Left renal cortex interstitium (tissue), 4 donors: ENCODE measurements at places on chromosomes 5 and 9. TPM values are rescaled to one million over a fixed set of nuclear protein-coding genes. Genes with fewer than 3 reads are reported as not detected.

Gene TRIM41
- polyA plus RNA-seq: 38.8 TPM

Gene OMD
- polyA plus RNA-seq: 1.3 TPM

Gene IFNA16
- not detected for polyA plus RNA-seq

Gene CATSPER3
- 1.1 TPM for polyA plus RNA-seq

Gene HACD4
- 2.9 TPM for polyA plus RNA-seq

Gene CYLC2
- polyA plus RNA-seq: not detected

GRCh38 chr9:76378367-76379073, 15.7 kb downstream of the RFK start:
- no peak for DNase-seq

DNA sequence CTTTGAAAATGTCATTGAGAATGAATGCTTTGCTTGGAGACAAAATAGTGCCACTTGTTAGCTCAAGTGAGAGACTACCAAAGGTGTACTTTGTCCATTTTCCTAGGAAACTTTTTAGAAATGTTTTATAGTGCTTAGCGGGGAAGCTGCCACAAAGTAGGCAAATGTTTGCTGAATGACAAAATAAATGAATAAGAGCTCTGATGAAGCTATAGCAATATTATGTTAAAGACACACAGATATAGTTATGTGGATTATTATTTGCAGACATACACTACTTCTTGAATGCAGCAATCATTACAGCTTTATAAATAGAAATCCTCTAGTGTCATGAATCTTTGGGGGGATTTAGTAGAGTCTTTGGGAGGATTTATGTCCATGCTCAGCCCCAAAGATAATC, 92.7 kb upstream of the C6 start:
- no peak for DNase-seq

DNA sequence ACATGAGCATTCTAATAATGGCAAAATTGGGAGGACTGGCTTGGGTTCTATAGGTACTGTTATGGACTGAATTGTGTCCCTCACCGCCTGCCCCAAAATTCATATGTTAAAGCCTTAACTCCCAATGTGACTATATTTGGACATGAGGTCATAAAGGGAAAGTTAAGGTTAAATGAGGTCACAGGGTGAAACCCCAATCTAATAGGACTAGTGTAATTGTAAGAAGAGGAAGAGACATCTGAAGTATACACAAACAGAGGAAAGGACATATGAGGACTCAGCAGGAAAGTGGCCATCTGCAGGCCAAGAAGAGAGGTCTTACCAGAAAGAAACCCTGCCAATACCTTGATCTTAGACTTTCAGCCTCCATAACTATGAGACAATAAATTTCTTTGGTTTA, 23.1 kb downstream of the RNF180 start:
- no peak for DNase-seq

DNA sequence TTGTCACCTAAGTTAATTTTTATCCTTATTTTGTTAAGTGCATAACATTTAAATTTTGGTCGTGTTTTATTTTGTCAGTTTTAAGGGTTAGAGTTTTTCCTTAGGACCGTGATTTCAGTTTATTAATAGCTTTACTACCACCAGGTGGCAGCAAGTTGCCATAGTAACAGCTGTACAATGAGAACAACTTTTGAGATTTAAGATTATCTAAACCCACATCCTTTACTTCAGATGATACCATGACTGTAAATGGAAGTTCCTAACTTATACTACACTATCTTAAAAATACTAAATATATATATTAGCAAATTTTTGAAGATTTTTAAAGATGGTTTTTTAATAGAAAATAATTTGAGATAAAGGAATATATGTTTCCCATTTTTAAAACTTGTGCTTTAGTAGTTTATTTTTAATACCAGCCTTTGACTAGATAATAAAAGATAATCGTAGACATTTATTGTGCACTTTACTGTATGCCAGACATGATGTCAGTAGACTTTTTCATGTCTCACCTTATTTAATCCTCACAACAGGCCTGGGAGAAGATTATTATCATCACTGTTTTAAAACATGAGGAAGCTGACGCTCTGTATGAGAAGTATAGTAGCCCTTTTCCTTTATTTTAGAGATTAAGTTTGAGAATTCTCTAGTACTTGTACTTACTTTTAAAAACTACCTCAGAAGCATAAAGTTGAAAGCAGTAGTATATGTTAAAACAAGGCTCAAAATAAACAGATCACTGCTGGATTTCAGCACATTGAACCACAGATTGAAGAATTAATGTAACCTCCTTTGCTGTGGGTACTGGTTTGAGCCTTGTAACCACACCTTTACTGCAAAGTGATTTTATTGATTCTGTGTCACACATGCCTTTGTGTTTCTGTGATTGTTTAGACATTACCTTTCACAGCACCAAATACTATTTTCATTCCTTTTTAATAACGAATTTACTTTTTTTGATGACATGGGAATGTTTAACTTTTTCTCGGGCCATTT, 27.5 kb downstream of the SREK1 start:
- DNase-seq: peak; percentile 33

GRCh38 chr5:114249823-114250222, 112.0 kb upstream of the KCNN2 start:
- DNase-seq: no peak

GRCh38 chr5:146813346-146814157, 65.0 kb downstream of the PPP2R2B start:
- no peak for DNase-seq

DNA sequence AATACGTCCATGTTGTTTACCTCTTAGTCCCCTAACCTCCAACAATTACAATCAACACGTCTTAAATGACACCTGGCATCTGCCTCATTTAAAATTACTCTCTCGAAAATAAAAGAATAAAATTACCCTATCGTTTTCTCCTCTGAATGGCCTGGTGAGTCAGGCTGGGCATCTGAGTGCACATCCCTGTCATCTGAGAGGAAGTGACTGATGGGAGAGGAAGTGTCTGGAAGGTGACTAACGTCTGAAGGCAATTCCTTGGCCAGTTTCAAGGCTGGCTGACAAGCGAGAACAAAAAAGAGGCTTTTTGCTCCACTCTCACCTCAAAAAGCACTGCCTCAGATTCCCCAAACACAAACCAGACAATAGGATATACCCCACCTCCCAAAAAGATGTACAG, 57.7 kb downstream of the MAPKAP1 start:
- no peak for DNase-seq

DNA sequence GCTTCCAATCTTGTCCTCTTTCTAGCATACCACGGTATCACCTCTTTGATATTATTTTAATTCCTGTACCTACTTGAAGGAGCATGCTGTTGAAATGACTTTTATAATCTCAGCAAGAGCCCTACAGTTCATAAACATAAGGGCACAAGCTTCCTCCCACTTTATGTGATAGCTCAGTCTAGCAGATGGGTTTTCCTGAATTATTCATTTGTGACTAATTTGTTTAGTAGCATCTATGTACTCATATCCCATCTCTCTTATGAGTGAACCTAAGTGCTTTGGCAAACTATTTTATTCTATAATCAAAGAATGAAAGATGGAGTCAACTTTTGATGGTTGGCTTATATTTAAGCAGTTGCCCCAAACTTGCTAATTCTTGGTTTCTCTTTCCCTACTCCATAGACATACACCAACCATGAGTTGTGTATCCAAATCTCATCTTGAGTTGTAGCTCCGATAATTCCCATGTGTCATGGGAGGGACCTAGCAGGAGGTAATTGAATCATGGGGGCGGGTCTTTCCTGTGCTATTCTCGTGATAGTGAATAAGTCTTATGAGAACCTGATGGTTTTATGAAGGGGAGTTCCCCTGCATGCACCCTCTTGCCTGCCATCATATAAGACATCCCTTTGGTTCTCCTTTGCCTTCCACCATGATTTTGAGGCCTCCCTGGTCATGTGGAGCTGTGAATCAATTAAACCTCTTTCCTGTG, 17.7 kb downstream of the TXNDC8 start:
- DNase-seq: no peak

GRCh38 chr5:115530426-115530825, 14.1 kb downstream of the FEM1C start:
- no peak for DNase-seq
